ENCODE measurements at places on chromosomes 1 and 21. TPM values are rescaled to one million over a fixed set of nuclear protein-coding genes. Genes with fewer than 3 reads are reported as not detected.

DNA sequence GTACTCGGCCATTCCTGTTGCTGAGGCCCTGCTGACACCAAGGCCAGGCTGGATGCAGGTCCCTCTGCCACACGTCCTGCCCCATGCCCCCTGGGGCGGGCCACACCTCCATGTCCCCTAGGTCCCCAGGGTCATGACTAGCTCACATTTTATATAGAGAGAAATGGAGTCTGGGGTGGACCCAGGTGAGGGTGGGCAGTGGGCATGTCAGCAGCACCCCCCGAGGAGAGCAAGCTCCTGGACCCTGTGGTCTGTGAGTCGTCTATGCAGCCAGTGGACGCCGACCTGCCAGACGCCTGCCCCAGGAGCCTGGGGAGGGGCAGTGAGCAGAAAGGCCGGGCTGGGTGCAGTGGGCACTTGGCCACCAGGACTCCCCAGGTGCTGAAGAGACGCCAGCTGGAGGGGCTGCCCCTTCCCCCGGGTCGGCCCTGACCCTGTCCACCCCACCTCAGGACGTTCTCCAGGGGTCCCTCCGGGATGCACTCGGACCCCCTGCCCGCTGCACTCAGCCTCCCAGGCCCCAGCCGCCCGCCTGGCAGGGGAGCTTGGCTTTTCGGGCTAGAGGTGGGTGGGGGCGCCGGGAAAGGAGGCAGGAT is 15.9 kb downstream of the SAMD11 start:
- DNase-seq = no peak

DNA sequence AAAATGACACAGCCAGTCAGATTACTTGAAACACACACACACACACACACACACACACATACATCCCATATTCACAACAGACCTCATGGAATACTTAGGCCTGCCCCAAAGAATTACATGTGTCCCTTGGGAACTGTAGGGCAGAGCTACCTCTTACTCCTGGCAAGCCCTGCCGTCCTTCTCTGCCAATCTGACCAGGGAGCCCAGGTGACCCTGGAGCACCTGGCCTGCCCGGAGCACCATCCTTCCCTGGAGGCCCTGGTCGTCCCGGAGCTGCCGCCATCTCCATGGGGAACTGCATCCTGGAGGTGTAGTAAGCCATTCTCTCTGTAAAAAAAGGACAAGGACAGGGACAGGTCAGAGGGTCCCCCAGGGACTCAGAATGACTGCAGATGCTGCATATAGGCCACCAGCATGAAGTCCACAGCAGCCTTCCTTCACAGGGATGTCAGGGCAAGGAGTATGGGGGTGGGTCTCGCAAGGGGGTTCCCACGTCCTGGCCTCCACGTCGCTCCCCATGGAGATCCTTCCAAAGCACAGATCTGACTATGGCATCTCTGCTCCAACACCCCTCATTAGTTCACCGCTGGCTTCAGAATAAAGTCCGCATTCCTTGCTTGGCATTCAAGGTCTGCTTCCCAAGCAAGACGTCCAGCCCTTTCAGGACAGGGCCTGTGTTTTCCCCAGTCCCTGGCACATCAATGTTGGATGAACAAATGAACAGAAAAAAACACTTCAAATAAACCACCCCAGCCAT is 9.2 kb upstream of the PEF1 start:
- DNase-seq = no peak

- no peak for DNase-seq
Observed at GRCh38 chr1:236303675-236304074, 21.9 kb upstream of the ERO1B start.

DNA sequence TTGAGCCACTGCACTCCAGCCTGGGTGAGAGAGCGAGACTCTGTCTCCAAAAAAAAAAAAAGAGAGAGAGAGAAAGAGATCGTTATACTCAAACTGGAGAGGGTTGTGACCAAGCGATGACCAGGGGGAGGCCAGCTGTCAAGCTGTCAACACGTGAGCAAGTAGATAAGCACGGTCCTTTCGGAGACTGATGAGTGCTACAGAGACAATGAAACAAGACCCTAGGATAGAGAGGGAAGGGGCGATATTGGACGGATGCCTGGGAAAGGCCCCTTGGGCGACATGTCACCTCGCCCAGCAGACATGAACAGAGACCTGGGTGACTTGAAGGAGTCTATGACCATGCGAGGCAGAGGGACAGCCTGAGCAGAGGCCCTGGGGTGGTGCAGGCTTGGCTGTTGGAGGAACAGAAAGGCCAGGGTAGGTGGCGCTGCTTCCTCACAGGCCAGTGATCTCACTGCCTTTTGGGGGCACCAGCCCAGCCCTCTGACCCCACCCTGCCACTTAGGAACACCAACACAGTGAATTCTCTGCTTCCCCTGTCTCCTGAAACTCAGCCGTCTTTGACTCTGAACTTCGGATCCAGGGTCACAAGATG is 100.8 kb upstream of the IFFO2 start:
- no peak for DNase-seq

GRCh38 chr1:42480921-42481320 is 17.8 kb downstream of the CCDC30 start:
- DNase-seq = no peak

- no peak for DNase-seq
Observed at GRCh38 chr21:43881935-43882334, 16.9 kb downstream of the AGPAT3 start.

DNA sequence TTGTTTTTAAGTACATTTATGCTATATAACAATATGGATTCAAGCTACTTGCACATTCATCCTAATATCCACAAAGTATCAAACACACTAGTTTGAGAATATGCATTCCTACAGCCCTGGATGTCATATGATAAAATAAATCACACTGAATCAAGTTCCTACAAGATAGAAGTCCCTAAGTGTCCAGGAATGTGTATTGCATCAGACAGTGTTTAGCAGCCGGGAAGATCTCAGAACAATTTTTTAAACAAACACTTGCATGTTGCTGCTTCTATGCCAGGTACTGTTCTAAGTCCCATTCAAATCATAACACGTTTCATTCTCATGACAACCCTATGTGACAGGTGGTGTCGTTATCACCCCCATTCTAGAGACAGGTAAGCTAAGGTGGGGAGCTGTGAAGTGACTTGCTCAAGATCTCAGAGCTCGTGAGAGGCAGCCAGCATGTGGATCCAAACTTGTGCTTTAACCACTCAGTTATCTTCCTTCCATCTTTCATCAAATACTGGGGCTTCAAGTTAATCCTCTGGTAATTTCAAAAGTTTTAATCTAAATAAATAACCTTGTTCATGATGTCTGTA is 68.3 kb upstream of the KIF26B start:
- no peak for DNase-seq

GRCh38 chr1:51788938-51789337 is 89.6 kb downstream of the NRDC start:
- no peak for DNase-seq

HRNR gene
- total RNA-seq = not detected

PRDM16 gene
- total RNA-seq = 0.12 TPM

BARHL2 gene
- total RNA-seq = not detected

All from glomerular endothelial cell (primary cell).